Stimulated activated CD8-positive, alpha-beta memory T cell treated with anti-CD3 and anti-CD28 coated beads, Interleukin-4, amount 100 ng/mL, for 48 hours (primary cell): ENCODE measurements at places on chromosomes 6 and 20.

DNA sequence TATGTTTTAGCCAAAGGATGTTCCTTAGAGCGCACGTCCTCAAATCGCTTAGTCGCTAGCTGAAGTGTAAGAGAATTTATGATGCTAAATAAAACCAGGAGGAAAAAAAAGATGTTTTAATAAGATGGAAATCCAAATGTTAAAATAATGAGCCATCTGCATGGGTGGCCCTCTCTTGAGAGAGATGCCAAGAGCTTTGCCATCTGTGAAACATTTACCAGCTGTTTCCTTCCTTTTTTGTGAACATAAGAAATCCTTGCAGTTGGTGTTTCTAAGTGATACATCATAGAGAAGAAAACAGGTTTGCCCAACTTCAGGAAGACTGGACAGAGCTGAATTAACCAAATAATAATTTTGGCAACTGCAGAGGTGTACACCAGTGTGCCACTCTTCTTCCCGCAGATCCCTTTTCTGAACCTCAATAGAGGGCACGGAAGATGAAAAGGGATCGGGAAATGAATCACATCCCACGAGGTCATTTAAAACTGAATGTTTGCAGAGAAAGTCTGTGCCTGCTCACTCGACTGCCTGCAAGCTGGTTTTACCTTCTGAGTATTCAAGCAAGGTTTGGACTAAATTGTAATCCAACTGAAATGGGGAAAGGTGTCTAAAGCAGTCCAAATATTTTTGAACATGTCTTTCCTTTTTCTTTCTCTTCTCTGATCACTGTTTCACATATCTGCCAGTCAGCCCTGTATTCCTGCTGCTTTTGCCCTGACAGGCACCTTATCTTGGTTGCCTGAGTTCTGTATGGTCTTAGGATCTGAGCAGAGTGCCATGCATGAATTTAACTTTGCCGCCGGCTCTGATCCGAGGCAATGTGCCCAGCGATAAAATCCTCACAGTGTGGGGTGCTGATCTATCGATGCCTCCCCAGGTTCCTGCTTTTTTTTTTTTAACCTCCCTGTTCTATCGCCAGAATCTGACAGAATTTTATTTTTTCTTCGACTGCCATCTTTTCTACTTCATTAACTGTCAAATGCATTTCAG, 35.5 kb upstream of the TSHZ2 start:
- DNase-seq, result no peak

- no peak for DNase-seq
Observed at GRCh38 chr20:38420388-38421085, 14.6 kb downstream of the SNHG17 start.

DNA sequence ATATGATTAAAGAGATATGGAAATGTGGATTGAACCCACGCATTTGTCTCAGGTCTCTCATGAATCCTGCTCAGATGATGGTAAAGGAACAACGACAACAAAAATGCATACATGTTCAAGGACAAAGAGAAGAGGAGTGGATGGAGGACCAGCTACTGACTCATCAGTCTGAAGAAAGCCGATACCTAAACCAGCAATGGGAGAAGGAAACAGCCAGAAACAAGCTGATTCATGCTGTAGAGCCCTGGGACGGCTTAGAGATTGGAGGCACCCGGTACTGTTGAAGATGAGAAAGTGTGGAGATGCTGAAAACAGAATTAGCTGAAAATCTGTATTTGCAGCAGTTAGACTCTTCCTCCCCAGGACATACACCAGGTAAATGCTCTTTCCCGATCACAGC, 14.4 kb upstream of the RIPPLY2 start:
- no peak for DNase-seq

- DNase-seq, result no peak
Observed at GRCh38 chr6:120875900-120876299, 458.4 kb downstream of the TBC1D32 start.

DNA sequence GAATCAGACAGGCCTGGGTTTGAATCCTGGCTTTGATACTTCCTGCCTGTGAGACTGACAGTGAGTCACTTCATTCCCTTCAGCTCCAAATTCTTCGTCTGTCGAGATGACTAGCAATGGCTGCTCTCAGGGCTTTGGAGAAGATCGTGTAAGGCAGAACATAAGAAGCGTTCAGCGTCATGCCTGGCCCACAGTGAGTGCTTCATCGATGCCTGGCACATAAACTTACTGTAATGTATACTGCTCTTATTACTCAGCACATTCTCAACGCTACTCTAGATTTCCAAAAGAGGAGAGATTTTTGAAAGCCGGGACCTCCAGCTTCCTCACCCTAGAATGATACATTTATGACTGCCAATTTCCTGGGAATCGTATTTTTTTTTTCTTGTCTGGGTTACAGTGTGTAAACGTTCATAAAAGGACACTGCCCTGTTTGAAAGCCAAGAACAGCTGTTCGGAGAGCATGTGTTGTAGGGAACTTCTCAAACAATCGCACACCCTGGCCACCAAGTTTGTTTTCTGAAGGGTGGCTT, 16.2 kb upstream of the BCAS1 start:
- no peak for DNase-seq

DNA sequence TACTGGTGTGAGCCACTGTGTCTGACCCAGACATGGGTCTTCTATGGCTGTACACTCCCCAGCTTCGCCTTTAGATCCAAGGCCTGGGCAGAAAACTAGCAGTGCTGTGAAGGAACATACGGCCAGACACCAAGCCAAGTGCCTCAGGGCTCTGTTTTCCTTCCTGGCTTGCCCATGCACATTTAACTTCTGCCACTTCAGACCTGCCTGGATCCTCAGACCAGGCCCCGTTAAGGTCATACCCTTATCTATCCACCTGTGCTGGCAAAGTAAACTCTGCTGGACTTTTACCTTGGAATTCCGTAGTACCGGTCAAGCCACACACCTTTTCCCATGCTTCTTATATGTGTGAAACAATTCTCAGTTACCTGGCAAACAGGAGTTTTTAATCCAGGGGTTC, 644.8 kb downstream of the PTPRT start:
- DNase-seq, result no peak

DNA sequence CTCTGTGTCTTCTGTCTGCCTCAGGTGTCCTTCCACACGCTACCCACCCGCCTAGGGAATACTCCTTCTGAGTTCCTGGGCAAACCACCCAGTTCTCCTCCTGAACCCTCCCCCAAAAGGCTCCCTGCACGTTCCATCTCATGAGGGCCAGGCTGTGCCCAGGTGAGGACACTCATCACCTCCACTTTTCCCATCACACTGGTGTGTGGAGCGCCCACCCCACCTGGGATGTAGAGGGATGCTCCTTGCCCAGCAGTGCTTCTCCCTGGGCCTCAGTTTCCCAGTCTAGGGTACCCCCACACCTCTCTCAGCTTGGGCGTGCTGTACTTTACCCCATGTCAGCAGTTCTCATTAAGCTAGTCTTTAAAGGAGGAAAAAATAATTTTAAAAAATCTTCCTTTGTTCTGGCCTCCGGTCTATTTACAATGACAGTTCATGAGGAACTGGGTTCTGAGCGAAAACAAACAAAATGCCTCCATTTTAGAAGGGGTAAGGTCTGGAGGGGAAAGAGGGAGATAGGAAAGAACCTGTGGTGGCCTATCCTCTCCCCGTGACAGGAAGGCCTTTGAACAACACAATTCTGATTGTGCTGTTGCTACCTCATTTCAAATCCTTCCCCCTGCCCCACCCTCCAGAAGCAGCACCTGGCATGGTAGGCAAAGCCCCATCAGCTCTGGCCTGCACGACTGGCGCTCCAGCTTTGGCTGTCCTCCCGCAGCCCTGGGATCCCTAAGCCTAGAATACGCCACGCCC, 1.7 kb upstream of the C20orf203 start:
- DNase-seq, result no peak

DNA sequence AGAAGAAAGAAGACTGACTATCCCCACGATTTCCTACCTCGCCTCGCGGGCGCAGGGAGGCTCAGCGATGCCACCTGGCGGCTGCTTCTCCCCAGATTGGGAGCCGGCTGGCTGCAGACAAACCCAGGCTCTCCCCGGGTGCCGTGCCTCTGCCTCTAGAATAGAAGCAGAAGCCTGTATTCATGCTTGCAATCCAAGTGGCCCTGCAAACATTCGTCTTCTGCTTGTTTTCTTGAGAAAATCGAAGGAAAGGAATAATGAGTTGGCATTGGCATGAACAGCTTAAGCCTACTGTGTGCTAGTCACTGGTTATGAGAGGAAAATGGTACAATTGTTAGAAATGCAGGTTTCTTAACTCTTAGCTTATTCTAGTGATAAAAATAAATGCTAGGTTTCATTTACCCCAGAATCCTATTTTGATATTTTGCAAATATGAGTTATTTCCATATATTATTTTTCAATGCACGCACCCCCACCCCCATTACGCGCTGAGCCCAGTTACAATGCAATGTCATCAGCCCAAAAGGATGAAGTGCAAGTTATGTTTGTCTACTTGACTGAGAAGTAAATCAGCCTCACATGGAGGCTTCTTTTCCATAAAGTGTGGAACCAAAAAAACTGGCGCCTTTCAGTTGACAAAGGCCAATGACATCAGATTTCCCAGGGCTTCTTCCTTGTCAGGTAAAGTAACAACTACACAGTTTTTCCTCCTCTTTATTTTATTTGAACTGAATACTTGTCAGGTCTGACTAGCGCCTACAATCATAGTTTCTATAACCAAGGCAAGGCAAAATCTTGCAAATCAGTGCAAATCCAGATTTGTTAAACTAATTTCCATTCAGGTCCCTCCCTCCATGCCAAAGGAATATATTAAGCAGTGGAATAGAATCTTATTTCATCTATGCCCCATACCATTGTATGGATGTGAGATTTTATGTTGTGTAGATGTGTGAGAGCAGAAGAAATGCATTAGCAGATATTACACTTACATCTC, 3.9 kb upstream of the SOX4 start:
- DNase-seq, result peak; percentile 92
